GM12864 (cell line): ENCODE measurements at places on chromosomes 7 and 10.

DNA sequence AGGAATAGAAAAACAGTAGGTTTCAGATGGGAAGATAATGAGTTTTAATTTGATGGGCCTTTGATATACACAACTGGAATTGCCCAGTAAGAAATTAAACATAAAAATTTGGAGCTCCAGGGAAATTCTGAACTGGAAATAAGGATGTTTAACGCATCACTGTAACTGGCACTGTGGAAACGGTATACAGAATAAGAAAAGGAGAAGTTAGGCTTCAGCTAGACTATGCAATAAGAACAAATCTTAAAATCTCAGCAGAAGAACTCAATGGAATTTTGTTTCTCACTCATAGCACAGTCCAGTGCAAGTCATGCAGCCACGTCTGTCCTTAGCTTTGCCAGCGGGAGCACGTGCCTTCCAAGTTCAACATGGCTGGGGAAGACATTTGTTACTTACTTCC lies 52.9 kb upstream of the FGL2 start:
- DNase-seq = no peak

GRCh38 chr10:74227697-74228424 lies 76.8 kb downstream of the ADK start:
- DNase-seq = no peak

- DNase-seq = no peak
Observed at GRCh38 chr7:142805350-142806021, 34.7 kb downstream of the PRSS2 start.

DNA sequence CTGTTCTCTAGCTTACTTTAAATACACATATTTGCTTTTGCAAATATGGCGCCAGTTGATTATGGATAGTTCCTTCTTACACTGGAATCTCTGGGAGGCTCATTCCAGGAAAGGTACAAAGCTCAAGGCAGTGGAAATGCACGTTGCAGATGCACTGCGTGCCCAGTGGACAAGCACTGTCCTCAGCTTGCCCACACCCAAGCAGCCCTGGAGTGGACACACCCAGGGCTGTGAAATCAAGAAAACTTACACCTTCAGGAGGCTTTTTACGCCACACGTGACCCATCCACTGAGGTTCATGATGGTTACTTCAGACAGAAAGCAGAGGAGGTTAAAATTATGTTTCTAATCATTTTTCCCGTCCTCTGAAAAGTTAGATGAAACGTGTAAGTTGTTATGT lies 248.5 kb downstream of the VTI1A start:
- no peak for DNase-seq

DNA sequence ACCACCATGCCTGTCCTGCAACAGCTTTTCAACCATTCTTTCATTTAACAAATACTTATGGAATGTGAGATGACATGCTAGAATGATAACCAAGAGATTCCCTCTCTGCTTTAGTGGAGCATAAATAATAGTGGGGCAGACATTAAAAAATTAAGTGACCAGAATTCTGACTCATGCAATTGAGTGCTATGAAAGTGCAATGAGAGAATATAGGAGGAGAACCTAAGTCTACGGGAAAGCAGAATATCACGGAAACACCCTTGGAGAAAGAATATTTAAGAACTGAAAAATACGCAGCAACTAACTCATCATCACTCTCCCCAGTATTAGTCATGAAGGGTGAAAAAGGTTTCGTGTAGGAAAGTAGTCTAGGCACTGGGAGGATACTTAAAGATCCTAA lies 7.1 kb downstream of the KIF5B start:
- DNase-seq = no peak

DNA sequence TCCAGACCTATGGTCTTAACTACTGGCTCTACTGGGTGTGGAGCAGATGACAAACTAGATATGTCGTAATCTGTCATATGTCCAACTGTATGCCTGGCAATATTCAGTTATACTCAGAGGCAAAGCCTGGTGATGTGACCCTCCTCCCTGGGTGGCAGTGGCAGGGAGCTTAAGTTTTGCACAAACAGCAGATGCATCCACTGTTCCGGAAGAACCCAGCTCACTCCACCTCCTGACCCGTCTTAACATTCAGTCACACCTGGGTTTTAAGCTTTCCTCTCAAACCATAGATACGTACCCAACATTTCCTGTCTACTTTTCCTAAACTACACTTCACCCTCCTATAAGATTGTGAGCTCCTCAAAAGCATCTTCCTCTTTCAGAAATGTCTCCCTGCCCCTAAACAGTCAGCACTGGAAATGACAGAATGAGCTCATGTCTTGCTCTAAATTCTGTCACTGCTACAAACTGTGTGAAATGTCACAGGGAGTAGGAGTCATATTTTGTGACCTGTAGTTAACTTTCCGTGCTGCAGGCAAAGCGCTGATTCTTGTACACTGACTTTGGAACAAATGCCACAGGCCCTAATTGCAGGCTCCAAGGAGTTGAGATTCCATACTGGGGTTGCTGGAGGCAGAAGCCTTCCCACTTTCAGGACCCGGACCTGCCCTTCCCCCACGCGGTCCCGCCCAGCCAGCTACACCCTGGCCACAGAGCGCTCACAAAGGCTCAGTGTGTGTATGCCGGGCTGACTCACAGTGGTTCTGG lies 23.9 kb downstream of the SCD start:
- DNase-seq = no peak

DNA sequence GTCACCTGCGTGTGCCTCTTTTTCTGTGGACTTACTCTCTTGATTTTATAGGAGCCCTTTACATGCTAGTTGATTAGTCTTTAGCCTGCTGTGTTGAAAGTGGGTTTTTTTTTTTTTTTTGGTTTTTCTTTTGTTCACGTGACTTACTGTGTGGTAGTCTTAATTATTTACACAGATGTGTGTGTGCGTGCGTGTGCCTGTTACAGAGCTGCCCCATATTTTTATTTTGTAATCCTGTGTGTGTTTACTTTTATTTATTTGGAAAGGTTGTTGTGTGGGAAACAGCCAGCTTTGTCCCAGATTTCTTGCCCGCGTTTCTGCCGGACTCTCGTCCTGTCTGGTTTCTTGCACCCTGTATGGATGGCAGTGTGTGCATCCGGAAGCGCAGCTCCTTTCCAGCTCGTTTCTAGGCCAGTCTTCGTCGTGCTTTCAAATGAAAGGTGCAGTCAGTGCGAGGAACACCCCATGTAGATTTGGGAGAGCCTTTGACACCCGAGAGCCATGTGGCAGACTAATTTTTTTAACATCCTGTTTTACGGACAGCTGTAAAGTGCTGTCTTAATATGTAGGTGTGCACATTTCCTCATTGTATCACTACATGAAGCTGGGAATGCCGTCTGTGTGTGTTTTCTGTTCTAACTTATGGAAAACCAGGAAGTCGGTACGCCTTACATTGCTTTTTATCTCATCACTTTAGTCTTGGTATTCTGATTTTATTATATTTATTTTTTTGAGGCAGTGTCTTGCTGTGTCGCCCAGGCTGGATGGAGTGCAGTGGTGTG lies 55.6 kb downstream of the DNAJB6 start:
- DNase-seq = no peak

DNA sequence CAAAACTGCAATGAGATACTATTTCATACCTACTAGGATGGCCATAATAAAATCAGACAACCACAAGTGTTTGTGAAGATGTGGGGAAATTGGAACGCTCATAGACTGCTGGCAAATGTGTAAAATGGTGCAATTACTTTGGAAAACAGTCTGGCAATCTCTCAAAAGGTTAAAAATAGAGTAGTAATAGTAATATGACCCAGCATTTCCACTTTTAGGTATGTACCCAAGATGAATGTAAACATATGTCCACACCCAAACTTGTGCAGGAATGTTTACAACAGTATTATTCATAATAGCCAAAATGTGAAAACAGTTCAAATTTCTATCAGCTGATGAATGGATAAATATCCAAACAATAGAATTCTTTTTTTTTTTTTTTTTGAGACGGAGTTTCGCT lies 731.6 kb upstream of the ANKRD30A start:
- DNase-seq = no peak

- DNase-seq = no peak
Observed at GRCh38 chr10:132415956-132416355, 19.0 kb downstream of the PWWP2B start.

DNA sequence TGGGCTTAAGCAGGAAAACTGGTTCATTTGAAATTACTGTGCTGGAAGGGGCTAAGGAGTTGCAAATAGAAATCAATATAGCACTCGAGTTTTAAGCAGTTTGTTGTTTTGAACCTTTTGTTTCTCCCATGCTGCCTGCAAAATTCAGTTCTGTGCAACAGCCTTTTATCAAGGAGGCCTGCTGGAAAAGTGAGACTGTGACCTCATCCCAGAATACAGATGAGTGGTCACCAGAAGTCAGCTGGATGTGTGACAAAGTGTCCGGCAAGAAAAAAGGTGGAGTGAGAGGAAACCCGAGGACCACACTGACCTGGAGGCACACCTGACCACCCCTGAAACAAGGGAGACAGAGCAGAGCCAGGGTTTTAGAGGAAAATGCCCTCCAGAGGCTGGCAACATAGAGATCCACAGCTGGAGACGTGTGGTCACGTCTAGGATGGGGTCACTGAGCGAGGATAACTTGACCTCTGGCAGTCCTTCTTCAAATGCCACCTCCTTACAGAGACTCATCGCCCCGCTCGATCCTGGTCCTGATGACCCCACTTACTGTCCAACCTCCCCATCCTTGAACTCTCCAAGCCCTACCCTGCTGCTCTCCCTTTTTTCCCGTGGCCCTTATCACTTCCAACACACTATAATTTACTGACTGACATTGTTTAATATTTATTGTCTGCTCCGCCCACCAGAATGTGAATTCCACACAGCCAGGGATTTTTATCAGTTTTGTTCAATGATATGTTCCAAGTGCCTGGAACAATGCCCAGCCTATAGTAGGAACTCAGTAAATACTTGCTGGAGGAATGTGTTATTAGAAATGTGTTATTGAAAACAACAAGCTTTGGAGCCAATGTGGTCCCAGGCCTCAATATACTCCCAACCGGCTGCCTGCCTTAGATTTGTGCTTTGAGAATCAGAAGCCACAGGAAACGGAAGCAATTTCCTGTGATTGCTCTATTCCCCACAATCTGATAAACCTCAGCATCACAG lies 243.8 kb downstream of the GLI3 start:
- no peak for DNase-seq

DNA sequence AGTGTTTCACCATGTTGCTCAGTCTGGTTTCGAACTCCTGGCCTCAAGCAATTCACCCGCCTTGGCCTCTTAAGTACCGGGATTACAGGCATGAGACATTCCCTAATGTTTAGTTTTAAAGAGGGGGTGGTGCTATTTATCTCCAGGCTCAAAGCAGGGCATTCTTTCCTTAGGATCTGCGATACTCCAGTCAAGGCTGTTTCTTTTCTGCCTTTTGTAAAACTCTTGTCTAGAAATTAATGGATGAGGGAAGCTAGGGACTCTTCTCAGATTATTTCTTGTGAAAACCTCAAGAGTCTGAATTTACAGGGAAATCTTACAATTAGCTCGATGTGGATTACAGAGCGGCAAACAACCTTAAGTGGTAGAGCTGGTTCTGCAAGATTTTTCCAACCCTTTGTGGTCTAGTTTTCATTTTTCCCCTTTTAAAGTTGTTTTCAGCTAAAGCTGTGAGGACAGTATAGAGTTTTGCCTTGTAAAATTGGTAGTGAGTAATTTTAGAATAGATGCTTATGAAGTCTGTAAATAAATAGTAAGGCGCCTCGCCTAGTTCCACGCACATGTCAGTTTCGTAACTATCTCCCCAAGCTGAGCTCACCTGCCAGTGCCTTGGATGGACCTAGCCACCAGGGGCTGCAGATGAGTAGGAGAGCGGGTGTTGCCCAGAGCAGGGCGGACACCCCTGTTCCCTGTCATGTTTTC lies 53.1 kb downstream of the CUX1 start:
- no peak for DNase-seq

GRCh38 chr10:26046073-26046700 lies 112.2 kb downstream of the MYO3A start:
- no peak for DNase-seq

GRCh38 chr10:56269181-56269580 lies 91.9 kb downstream of the ZWINT start:
- DNase-seq = no peak

DNA sequence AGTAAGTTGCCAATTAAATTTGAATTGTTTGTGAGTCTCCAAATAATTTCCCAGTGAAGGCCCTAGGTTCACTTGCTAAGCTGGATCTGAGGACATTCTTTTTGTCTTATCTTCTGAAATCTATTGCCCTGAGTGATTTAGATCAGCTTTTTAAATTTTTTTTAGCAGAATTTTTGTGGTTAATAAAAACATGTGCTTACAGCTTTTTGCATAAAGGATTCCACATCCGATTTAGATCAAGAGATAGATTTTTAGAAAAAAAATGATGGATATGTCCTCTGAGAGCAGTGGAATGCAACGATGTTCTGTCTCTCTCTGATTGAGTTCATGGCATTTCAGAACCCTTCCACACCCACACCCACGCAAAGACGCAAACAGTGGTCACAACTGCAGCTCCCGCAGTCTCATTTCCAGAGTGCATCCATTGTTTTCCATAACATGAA lies 358.8 kb downstream of the SUGCT start:
- no peak for DNase-seq

- DNase-seq = no peak
Observed at GRCh38 chr10:24091256-24091655, 117.7 kb upstream of the KIAA1217 start.

GRCh38 chr10:26642896-26643653 lies 54.4 kb upstream of the PDSS1 start:
- no peak for DNase-seq

DNA sequence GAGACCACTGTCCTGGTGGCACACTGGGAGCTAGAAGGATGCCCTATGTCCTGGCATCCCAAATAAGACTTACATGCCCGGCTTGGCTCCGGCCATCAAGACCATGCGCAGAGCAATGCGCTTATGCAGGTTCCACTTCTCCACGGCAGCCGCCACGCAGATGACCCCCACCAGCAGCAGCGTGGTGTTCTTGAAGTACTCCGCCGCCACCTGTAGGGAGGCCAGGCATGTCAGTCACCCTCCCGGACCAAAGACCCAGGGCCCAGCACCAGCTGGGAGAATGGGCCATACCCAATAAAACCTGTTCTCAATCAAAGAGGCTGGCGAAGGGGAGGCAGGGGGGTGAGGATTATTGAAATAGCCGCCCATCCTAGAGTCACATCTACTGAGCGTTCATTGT lies 19.9 kb downstream of the SLC13A4 start:
- DNase-seq = no peak

GRCh38 chr7:56097700-56098099 lies 4.9 kb upstream of the PHKG1 start:
- no peak for DNase-seq

DNA sequence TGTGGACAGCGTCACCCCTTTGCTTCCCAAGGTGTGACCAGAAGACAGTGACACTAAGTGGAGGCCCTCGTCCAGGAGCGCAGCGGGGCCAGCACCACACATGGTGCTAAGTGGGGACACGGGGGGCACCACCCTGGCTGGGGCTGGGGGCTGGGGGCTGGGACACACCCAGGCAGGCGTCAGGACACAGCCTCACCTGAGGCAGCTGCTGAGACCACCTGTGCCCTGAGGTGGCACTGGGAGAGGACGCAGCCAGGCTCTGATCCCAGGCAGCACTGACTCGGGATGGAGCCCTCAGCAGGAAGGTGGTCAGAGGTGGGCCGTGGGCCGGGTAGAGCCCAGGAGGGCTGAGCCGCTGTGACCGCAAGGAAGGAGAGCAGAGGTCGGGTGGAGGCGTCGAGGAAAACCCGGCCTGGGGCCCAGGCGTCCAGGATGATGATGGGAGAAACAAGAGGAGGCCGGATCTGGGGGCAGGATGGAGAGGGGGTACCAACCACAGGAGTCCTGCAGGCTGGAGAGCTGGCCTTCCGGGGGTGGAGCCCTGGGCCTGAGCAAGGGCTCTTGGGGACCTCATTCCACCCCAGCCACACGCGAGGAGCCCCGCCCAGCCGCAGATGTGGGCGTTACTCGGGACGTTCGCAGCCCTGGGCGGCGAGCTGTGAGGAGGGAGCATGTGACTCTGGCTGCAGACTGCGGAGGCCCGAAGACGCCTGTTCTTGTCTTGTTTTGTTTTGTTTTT lies 22.5 kb downstream of the LRRC27 start:
- no peak for DNase-seq
